ENCODE measurements at places on chromosomes 5 and 9. TPM values are rescaled to one million over a fixed set of nuclear protein-coding genes. Genes with fewer than 3 reads are reported as not detected.

DNA sequence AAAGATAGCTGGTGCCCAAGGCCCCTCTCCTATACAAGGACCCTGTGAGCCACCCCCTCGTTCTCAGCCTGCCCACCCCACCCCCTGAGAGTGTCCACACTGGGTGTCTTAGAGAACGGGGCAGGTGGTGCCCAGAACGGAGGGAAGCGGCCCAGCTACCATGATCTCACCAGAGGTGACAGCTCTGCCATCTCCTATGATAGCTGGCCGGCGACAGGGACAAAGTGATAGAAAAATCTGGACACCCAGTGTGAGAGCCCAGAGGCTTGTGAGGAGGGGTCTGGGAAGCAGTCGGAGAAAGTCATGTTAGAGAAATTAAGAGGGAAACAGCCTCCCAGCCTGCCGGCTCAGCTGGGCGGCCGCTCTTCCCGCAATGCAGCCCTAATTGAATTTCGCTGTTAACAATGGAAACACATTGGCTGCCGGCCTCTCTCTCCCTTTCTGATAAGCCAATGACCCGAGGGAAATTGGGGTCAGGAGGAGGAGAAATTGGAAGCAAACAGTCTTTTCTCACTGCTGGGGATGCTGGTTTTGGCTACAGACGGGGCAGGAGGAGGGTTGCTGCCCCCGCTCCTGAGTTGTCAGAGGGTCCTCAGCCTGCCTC is 32.3 kb downstream of the HK3 start:
- no peak overlapping the region for H3K4me3 ChIP-seq
- DNase-seq: no peak
- H3K27me3 ChIP-seq: peaks cover 21% of the 10 kb centered on the region
- no peaks in the 10 kb centered on the region for H3K36me3 ChIP-seq

- no peak overlapping the region for H3K4me3 ChIP-seq
- no peak overlapping the region for H3K27ac ChIP-seq
- H3K27me3 ChIP-seq: peaks cover 11% of the 10 kb centered on the region
- H3K36me3 ChIP-seq: no peaks in the 10 kb centered on the region
Observed at GRCh38 chr5:168266016-168266415, 25.4 kb upstream of the WWC1 start.

DNA sequence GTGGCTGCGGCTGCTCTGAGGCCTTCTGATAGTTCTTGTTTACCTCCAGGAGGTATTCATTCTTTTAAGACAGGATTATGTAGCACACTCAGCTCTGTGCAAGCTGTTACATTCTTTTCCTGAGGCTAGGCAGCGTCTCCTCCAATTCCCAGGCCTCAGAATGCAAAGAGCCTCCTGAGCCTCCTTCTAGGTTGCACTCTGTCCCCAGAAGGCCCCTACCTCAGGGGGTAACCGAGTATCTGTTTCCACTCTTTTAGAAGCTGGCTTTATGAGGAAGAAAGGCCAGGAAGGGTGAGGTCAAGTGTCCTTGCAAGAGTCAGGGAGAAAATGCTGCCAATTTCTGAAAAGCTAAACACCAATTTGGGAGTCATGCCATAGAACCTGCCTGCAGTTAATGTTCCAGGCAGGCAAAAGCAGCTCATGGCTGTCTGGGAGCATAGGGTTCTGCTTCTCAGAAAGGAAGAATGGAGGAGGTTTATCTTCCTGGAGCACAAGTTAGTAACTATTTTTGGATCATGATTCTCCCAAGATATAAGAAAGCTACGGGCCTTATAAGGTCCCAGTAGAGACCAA is 178.9 kb downstream of the SEMA6A start:
- no peak overlapping the region for H3K27ac ChIP-seq
- no peaks in the 10 kb centered on the region for H3K36me3 ChIP-seq
- DNase-seq: no peak
- no peaks in the 10 kb centered on the region for H3K4me1 ChIP-seq
- H3K4me3 ChIP-seq: no peak overlapping the region

- H3K4me1 ChIP-seq: no peaks in the 10 kb centered on the region
- no peak overlapping the region for H3K27ac ChIP-seq
- H3K4me3 ChIP-seq: no peak overlapping the region
- H3K36me3 ChIP-seq: no peaks in the 10 kb centered on the region
- DNase-seq: no peak
Observed at GRCh38 chr5:10286162-10286861, 21.4 kb downstream of the CMBL start.

GRCh38 chr5:159217236-159217635 is 7.9 kb upstream of the RNF145 start:
- no peaks in the 10 kb centered on the region for H3K36me3 ChIP-seq
- H3K27ac ChIP-seq: peak overlapping the region; percentile 76
- peaks cover 17% of the 10 kb centered on the region for H3K4me1 ChIP-seq
- H3K4me3 ChIP-seq: no peak overlapping the region
- DNase-seq: no peak

DNA sequence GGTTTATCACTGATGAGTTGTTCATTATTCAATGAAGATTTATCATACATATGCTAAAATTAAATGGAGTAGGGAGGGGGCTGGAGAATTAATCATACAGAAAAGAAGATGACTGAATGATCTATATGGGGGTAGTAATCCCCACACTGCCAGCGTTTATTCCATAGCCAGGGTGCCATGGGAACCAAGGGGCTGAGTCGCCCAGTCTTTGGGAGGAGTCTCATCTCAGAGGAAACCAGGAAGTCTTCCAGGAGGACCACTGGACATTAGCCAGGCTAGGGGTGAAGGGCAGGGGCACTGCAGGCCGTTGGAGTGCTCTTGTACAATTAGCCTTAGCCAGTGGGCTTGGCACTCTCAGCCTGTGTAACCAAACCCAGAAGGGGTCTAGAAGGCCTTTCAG is 226.5 kb downstream of the ARL15 start:
- DNase-seq: no peak
- H3K4me3 ChIP-seq: no peak overlapping the region
- no peaks in the 10 kb centered on the region for H3K4me1 ChIP-seq
- peaks cover 3% of the 10 kb centered on the region for H3K36me3 ChIP-seq
- no peaks in the 10 kb centered on the region for H3K27me3 ChIP-seq

- H3K4me3 ChIP-seq: no peak overlapping the region
- H3K27me3 ChIP-seq: no peaks in the 10 kb centered on the region
- no peak for DNase-seq
- no peaks in the 10 kb centered on the region for H3K36me3 ChIP-seq
- H3K27ac ChIP-seq: no peak overlapping the region
- H3K4me1 ChIP-seq: no peaks in the 10 kb centered on the region
Observed at GRCh38 chr5:16385516-16386090, 80.0 kb downstream of the ZNF622 start.

The C9 gene
- total RNA-seq: not detected

The XPA gene
- total RNA-seq: 11.3 TPM

The BHMT2 gene
- not detected for total RNA-seq

The NEUROG1 gene
- total RNA-seq: not detected

The GRIN3A gene
- not detected for total RNA-seq

The ADAMTSL2 gene
- total RNA-seq: not detected
